Osteocyte (in vitro differentiated cells): ENCODE measurements at places on chromosomes 7 and 10.

DNA sequence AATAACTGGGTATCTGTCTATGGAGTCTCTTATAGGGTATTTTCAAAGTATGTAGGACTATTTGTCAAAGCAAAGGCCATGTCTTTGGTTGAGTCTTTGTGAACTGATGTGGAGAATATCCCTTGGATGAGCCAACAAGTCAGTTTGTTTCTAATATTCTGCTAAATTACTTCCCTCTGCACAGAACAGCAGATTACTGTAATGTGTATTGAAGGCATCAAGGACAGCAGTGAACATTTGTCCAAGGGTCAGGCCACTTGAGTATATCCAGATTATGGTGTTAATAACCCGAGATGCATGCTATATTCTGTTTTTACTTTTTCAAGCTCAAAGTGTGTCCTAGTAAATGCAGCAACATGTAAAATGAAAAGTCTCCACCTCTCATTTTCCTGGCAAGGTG is 144.2 kb upstream of the GLI3 start:
- DNase-seq, result no peak

DNA sequence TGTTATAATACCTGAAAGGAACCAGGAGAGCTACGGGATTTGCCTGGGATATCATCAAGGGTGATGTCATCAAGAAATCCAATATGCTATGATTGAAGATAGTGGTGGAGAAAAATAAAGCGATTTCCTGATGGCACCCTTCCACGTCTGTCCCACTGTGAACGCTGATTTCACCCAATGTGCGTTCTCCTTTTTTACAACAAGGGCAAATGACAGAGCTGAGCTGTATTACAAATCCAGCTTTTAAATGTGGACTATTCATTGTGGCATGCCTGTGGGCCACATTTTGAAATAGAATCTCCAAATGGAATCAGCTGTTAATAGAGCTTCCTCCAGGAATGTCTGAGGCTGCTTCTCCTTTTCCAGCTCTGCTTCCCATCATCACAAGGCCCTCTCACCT is 23.3 kb downstream of the SLC13A4 start:
- no peak for DNase-seq

DNA sequence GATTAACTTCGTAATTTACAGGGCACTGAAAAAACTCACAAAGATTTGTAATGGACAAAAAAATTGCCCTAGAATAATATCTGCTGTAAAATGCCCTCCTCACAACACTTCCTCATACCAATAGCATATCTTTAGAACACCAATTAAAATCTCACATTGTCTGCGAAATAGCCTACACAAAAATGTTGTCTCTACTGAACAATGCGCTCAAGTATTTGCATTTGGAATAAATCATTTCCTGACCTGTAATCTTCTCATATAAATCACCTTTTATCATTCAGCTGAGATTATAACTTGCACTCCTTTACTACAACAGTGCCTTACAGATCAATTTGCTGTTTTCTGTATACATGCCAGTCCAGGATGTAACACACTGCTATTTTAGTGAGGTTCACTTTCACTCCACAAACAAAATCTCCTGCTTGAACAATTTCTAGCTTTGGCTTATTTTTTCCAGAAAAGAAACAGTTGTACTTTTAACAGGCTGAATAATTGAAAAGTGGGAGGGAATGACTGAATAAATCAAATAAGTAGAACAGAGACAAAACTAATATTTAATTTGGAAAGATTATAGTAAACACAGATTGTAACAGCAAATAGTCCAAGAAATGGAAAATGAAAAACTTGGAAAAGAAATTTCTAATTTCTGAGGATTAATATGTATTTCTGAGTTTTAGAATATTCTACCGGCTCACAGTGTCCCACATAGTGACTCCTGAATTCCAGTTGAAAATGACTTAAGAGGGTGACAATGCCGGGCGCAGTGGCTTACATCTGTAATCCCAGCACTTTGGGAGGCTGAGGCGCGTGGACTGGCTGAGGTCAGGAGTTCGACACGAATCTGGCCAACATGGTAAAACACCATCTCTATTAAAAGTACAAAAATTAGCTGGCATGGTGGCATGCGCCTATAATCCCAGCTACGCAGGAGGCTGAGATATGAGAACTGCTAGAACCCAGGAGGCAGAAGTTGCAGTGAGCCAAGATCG is 30.6 kb downstream of the JMJD1C start:
- no peak for DNase-seq

DNA sequence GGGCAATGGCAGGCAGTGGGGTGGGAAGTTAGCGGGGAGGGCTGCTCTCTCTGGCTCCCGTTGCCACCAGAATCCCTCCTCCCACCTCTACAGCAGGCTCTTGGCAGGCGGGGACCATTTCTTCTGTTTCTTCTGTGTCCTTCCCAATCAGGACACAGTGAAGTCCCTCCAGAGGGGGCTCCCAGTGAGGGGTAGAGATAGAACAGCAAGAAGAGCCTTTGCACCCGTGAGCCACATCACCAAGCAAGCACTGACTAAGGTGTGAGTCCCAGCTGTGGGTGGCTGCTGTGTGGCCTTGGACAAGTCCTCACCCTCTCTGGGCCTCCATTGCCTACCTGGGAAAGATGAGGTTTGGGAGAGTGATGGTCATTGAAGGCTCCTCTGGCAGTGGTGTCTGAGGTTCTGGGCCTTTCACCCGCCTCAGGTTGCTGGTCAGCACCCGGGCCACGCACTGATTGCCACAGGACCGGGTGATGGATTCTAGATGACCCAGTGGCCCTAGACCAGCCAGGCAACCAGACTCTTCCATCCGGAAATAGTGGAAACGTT is 26.0 kb upstream of the PCBD1 start:
- DNase-seq, result no peak

DNA sequence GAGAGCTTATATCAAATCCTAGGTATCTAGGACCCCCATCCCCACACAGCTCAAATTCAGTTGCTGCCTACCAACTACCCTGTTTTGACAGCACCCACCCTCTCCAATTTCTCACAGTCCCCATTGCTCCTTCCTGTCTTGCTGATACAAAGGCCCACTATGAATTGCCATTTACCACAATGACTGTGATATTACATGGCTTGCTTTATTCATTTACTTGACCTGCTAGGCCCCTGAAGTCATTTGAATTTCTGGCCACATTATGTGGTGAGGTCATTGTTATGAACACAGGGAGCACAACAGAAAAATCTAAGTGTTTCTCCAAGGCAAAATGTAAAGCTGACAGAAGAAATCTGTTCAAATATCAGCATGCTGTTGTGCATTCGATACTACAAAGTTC is 101.4 kb downstream of the PPP1R17 start:
- no peak for DNase-seq

DNA sequence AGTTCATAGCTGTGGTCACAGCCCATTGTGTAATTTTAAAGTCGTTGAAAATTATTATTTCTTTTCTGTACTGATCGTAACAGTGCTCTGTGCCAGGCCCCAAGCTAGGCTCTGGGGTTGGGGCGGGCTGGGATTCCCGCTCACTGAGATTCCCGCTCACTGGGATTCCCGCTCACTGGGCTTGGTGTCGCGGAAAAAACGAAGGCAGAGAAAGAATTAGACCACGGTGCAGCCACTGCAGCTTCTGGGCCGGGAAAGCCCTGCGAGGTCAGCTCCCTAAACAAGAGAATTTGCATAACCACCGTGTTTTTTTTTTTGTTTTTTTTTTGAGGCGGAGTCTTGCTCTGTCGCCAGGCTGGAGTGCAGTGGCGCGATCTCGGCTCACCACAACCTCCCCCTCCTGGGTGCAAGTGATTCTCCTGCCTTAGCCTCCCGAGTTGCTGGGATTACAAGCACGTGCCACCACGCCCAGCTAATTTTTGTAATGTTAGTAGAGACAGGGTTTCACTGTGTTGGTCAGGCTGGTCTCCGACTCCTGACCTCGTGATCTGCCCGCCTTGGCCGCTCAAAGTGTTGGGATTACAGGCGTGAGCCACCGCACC is 31.2 kb downstream of the FOXK1 start:
- no peak for DNase-seq

- DNase-seq, result no peak
Observed at GRCh38 chr10:49633327-49634068, 19.7 kb downstream of the CHAT start.

- DNase-seq, result no peak
Observed at GRCh38 chr7:15874774-15875173, 188.3 kb upstream of the MEOX2 start.

DNA sequence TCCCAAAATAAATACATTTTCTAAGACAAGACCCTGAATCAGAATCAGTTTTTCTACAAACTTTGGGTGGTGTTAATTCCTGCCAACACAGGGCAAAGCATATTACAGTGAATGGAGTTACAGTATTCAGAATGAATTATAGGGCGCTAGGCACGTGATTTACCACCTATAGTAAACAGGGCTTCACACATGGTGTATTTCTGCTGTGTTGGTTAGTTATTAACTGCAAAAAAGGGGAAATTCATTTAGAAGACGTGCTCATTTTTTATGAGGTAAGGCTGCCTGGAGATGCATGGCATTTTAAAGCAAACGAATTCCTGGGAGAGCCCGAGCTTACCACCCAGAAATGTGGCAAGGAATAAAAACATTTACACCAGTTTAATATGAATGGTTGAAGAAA is 393.8 kb downstream of the LRMDA start:
- no peak for DNase-seq

- DNase-seq, result no peak
Observed at GRCh38 chr7:2260820-2261219, 18.8 kb downstream of the NUDT1 start.

GRCh38 chr10:17229967-17230682 is 2.1 kb downstream of the VIM start:
- DNase-seq, result peak; percentile 92
